ENCODE measurements at places on chromosomes 2 and 18. TPM values are rescaled to one million over a fixed set of nuclear protein-coding genes. Genes with fewer than 3 reads are reported as not detected.

Gene GCG
- not detected for total RNA-seq

- no peak overlapping the region for H3K27ac ChIP-seq
- no peaks in the 10 kb centered on the region for H3K27me3 ChIP-seq
- no peak overlapping the region for H3K4me3 ChIP-seq
- DNase-seq = no peak
- no peaks in the 10 kb centered on the region for H3K4me1 ChIP-seq
- H3K36me3 ChIP-seq = no peaks in the 10 kb centered on the region
These were observed 15.8 kb downstream of the INPP5D start for GRCh38 chr2:233075966-233076339.

GRCh38 chr2:113284476-113284875, 5.8 kb upstream of the PAX8 start:
- peaks cover 18% of the 10 kb centered on the region for H3K4me1 ChIP-seq
- H3K36me3 ChIP-seq = no peaks in the 10 kb centered on the region
- H3K27ac ChIP-seq = no peak overlapping the region
- no peaks in the 10 kb centered on the region for H3K27me3 ChIP-seq
- no peak for DNase-seq

DNA sequence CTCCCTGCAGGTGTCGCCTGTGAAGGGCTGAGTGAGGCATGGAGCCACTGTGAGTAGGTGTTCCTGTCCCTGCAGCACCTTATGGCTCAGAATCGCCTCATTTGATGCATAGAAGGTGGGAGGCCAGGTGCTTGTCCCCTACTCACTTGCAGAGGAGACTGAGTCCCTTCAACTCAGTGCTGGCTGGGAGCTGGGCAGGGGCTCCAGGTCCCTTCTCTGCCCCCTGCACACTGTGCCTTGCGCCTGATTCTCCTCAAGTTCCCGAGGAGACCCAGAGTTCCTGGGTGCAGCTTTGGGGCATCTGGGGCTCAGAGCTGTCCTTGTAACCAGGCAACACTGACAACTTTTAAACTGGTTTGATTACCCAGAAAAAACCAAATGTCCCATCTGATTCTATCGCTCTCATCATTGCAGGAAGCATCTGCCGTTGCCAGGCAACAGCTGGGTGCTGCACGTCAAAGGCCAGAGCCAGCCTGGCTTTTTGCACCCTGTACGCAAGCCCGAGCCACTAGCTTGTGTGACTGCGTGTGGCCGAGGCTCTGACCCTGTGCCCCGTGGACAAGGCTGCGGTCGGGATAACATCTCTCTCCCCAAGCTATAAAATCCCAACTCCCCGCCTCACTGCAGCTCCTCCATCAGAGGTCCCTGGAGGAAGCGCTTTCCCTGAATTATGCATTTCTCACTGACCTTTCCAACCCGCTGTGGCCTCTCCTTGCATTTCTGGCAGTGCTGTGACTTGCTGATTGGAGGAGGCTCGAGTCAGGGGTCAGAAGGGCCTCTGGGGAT, 130.8 kb upstream of the HDAC4 start:
- H3K27ac ChIP-seq = no peak overlapping the region
- DNase-seq = no peak
- no peaks in the 10 kb centered on the region for H3K36me3 ChIP-seq
- peaks cover 9% of the 10 kb centered on the region for H3K27me3 ChIP-seq
- H3K4me1 ChIP-seq = no peaks in the 10 kb centered on the region

Gene RBFA
- 46.1 TPM for total RNA-seq

DNA sequence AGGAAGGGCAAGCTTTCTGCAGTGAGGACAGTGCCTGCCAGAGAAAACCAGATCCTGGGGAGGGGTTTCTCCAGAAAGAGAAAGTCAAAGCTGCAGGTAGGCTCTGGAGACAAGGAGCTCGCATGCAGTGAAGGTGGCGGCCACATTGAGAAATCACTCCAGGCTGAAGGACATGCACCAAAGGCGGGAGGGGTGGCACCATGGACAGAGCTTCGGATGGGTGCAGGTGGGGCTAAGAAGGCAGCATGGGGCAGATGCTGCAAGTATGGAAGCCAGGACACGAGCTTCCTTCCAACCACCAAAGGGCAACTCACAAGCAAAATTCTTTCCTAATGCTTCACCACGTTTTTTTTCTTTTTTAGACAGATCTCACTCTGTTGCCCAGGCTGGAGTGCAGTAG, 104.4 kb upstream of the SLC35G4 start:
- H3K27ac ChIP-seq = no peak overlapping the region
- H3K27me3 ChIP-seq = peaks cover 9% of the 10 kb centered on the region
- DNase-seq = no peak
- no peaks in the 10 kb centered on the region for H3K4me1 ChIP-seq
- H3K4me3 ChIP-seq = no peak overlapping the region

- H3K36me3 ChIP-seq = no peaks in the 10 kb centered on the region
- H3K4me3 ChIP-seq = no peak overlapping the region
- peaks cover 10% of the 10 kb centered on the region for H3K27me3 ChIP-seq
- H3K4me1 ChIP-seq = no peaks in the 10 kb centered on the region
- DNase-seq = no peak
These were observed 7.3 kb downstream of the PLA2R1 start for GRCh38 chr2:160054984-160055725.

- H3K27ac ChIP-seq = peak overlapping the region; percentile 63
- peak; percentile 93 for DNase-seq
- peaks cover 15% of the 10 kb centered on the region for H3K27me3 ChIP-seq
- no peaks in the 10 kb centered on the region for H3K36me3 ChIP-seq
These were observed 571 bp upstream of the GPC1 start for GRCh38 chr2:240434728-240435456.

GRCh38 chr18:2168022-2168421, 403.3 kb downstream of the METTL4 start:
- no peak overlapping the region for H3K27ac ChIP-seq
- H3K4me1 ChIP-seq = no peaks in the 10 kb centered on the region
- no peak overlapping the region for H3K4me3 ChIP-seq
- H3K27me3 ChIP-seq = peaks cover 15% of the 10 kb centered on the region
- DNase-seq = no peak

Gene L3MBTL4
- not detected for total RNA-seq

DNA sequence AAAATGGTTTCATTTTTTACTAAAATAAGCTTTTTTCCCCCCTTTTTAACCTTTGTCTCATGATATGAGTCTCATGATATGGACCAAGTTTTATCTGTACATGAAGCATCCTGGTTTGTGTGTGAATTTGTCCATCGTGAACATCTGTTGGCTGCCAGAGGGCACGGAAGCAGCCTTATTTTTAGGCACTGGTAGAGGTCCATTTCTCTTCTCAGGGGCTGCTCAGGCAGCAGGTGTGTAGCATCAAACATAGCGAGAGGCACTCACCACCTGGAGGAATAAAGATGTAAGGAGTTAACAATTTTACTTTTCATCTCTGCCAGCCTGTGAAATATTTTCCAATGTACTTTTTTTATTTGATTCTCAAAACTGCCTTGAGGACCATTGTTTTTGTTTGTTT, 134.5 kb downstream of the RHBDD1 start:
- H3K4me3 ChIP-seq = no peak overlapping the region
- DNase-seq = no peak
- H3K4me1 ChIP-seq = no peaks in the 10 kb centered on the region
- no peaks in the 10 kb centered on the region for H3K36me3 ChIP-seq

DNA sequence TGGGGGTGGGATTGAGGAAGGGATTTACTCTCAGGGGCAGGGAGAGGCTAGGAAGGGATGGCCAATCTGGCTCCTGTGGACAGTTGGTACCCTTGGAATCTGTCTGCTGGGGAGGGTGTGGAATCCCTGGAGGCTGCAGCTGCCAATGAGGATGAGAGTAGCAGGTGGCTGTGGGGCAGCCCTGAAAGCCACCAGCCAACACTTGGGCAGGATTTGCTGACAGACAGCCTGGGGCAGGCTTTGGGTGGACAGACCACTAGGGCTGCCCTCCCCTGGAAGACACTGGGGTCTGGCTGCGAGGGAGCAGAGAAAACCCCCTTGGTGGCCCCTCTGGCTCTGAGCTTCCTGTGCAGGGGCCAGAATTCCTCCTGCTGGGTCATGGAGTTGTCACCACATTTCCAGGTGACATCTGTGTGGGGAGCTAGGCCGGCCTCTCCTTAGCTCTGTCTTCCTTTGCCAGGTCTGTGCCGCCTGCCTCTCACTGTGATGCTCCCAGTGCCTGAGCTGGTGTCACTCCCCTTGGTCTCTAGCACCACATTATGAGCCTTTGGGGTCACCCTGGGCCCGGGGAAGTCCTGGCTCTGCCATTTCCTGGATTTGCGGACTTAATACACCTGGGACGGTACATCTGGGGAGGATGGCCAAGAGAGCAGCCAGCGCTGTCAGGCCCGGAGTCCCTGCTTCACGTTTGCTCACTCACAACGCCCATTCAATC, 13.4 kb upstream of the ARHGEF4 start:
- peaks cover 5% of the 10 kb centered on the region for H3K4me1 ChIP-seq
- DNase-seq = no peak
- H3K27me3 ChIP-seq = no peaks in the 10 kb centered on the region
- H3K36me3 ChIP-seq = no peaks in the 10 kb centered on the region
- H3K27ac ChIP-seq = no peak overlapping the region

DNA sequence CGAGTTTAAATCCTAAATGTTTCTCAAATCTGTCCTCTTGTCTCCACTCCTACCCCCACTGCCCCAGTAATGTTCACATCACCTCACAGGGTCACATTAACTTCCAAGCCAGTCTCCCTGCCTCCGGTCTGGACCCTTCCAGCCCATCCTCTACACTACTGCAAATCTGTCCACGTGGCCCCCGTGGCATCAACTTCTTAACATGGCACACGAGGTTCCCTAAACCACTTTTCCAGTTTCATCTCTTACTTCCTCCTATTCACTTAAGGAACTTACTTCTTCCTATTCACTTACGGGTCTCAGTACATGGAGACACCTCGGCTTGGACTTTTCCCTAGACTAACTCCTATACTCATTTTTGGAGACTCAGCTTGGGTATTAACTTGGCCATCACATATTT, 27.0 kb downstream of the MRPL33 start:
- DNase-seq = no peak
- H3K4me3 ChIP-seq = no peak overlapping the region
- no peaks in the 10 kb centered on the region for H3K27me3 ChIP-seq
- H3K36me3 ChIP-seq = no peaks in the 10 kb centered on the region
- no peak overlapping the region for H3K27ac ChIP-seq

- DNase-seq = no peak
- no peak overlapping the region for H3K27ac ChIP-seq
- no peak overlapping the region for H3K4me3 ChIP-seq
These were observed 10.2 kb upstream of the TFCP2L1 start for GRCh38 chr2:121294881-121295840.

DNA sequence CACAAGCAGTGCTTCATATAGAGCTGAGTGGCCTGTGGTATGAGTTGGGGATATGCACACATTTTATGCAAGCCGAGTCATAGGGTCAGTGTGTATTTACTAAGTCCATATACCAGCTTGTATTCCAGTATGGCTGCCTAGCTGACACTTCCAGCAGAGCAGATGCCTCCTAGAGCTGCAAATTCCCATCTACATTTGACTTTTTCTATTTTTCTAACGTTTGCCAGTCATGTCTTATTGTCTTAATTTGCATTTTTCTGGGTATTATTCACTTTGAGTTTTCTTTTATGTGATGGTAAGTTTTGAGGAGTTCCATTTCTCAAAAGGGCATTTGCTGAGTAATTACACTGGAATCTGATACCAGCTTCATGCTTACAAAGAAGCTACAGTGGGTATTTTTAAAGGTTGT, 334.5 kb upstream of the CDH2 start:
- H3K36me3 ChIP-seq = no peaks in the 10 kb centered on the region
- no peaks in the 10 kb centered on the region for H3K4me1 ChIP-seq
- H3K4me3 ChIP-seq = no peak overlapping the region
- no peak overlapping the region for H3K27ac ChIP-seq
- no peaks in the 10 kb centered on the region for H3K27me3 ChIP-seq
- DNase-seq = no peak

DNA sequence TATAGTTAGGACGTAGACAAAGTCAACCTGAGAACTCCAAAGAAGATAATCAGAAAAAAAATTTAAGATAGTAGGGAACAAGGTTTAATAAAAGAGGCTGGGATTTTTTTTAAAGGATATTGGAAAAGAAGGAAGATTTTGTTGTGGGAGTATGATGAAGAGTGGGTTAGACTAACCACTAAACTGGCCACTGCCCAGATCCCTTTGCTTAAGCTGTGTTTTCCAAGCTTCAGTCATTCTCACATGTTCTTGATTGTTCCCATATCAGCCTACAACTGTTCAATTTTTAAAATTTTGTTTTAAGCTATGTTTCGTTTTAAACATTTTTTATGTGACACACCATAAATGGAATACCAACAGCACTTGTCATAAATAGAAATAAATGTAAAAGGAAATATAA, 284.5 kb upstream of the MMADHC start:
- DNase-seq = no peak
- no peaks in the 10 kb centered on the region for H3K36me3 ChIP-seq
- H3K27ac ChIP-seq = no peak overlapping the region

GRCh38 chr2:169071455-169071854, 2.1 kb downstream of the DHRS9 start:
- no peak overlapping the region for H3K4me3 ChIP-seq
- H3K4me1 ChIP-seq = no peaks in the 10 kb centered on the region
- peaks cover 11% of the 10 kb centered on the region for H3K27me3 ChIP-seq
- DNase-seq = no peak
- H3K27ac ChIP-seq = no peak overlapping the region

Data from A673 (cell line).